ENCODE measurements at places on chromosomes 16 and 17. TPM values are rescaled to one million over a fixed set of nuclear protein-coding genes. Genes with fewer than 3 reads are reported as not detected.

- peak; percentile 92 for DNase-seq
Observed at GRCh38 chr16:19717741-19718623, at the start of the genes IQCK and KNOP1. TSS of gene IQCK (plus strand) at chr16:19718271. CDS start at chr16:19718307, 36 bp downstream. TSS of gene KNOP1 (minus strand) at chr16:19718227. CDS start at chr16:19715035, 3,192 bp downstream.

DNA sequence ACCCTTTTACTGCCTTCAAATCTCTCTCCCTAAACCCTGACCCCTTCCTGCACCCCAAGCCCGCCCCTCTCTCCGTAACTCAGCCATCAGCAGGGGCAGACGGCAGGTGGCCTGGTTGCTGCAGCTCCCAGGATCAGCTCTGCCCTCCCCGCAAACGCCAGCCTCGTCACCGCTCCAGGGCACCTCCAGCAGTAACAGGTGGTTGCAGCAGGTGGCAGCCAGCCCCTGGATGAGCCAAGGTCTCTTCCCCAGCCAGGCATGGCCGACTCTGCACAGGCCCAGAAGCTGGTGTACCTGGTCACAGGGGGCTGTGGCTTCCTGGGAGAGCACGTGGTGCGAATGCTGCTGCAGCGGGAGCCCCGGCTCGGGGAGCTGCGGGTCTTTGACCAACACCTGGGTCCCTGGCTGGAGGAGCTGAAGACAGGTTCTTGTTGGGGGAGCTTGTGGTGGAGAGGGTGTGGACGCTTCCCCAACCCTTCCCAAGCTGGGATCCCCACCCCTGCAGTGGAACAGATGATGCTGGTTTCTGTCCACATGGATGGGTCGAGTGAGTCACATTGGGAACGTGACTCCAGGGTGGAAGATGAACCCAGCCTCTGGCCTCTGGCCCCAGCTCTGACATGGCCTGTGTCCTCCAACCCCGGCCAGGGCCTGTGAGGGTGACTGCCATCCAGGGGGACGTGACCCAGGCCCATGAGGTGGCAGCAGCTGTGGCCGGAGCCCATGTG, 558 bp downstream of the HSD3B7 start:
- DNase-seq, result no peak

- peak; percentile 72 for DNase-seq
Observed at GRCh38 chr16:85571813-85572619, 41.1 kb upstream of the GSE1 start.

DNA sequence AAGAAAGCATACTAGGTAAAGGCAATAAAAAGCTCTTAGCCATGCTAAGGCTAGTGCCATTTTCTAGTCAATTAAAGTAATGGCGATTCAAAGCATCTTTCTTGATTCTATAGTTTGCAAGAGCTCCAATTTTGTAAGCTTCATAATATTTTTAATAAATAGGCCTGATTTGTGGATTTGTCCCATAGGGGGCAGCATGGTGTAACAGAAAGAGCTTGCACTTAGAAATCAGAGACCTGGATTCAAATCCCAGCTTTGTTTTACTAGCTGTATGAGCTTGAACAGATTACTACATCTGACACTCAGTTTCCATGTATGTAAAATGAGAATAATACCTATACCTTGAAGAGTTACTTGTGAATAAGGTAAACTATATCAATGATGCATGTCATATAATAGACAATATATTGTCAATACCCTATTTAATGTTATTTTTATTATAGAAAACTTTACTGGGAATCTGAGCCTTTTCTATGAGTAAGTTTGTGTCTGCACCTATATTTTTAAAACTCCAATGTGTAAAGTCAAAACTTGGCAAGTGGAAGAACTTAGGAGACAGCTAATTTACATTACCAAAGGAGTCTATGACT, 93.6 kb upstream of the NOG start:
- peak; percentile 13 for DNase-seq

DNA sequence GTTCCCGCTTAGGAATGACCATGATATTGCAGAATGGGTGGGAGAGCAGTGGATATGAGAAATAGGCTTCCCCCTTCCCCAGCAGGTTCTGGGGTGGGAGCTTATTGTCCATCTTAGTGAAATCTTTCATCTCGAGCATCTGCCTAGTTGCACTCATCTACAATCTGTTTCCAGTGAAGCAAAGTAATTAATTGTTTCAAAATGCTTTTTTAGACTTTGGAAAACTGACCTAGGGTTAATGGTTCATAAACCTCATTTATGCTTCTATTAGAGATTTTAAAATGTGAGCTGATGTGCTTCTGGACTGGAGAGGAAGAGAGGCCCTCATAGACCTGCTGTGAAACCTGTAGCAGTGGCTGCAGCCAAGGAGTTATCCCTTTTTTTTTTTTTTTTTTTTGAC, 247.7 kb upstream of the XYLT1 start:
- DNase-seq, result no peak

DNA sequence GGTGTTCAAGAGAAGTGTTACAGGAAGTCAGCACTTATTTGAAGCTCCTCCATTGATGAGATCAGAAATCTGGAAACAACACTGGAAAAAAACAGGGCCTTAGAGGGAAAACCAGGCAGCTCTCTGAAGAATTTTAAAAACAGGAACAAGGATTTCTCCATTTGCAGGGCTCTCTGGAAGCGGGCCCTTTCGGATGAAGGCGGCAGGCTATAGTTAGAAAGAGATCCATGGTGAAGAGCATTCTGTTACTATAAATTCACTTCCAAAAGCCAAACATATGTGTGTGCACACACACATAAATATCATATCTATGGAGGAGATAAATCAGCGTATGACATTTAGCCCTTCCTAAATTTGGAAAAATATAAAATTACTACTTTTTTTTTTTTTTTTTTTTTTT, 42.6 kb upstream of the GRIN2A start:
- no peak for DNase-seq

DNA sequence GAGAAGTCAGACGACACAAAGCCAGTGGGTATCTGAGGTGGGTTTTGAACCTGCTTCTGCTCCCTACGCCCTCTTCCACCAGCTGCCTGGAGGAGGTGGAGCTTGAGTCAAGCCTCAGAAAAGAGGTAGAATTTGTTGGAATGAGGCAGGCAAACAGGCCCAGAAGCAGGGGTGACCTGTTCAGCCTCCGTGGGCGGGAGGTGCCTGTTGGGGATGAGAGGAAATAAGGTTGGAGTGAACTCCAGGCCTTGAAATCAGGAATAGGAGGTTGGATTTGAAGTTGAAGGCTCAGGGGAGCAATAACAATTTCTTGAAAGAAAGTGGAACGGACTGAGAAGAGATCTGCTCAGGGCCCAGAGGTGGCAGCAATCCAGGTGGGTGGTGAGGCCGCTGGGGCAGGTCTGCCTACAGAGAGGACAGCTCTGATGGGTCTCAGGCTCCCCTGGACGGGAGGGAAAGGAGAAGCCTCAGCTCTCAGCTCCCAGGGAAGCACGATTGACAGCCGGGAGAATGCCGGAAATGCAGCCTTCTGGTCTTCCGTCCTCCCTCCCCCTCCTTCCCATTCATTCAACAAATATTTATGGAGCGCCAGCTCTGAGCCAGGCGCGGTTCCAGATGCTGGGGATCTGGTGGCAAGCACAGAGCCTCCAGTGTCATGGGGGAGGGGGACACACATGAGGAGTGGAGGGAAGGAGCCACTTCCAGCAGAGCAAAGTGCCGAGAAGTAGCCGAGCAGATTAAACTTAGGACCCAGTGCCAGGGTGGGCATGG, 61.9 kb upstream of the CIBAR2 start:
- DNase-seq, result no peak

GRCh38 chr16:54936979-54937670, 6.5 kb downstream of the IRX5 start:
- no peak for DNase-seq

- no peak for DNase-seq
Observed at GRCh38 chr17:32689348-32689747, 187.6 kb downstream of the MYO1D start.

DNA sequence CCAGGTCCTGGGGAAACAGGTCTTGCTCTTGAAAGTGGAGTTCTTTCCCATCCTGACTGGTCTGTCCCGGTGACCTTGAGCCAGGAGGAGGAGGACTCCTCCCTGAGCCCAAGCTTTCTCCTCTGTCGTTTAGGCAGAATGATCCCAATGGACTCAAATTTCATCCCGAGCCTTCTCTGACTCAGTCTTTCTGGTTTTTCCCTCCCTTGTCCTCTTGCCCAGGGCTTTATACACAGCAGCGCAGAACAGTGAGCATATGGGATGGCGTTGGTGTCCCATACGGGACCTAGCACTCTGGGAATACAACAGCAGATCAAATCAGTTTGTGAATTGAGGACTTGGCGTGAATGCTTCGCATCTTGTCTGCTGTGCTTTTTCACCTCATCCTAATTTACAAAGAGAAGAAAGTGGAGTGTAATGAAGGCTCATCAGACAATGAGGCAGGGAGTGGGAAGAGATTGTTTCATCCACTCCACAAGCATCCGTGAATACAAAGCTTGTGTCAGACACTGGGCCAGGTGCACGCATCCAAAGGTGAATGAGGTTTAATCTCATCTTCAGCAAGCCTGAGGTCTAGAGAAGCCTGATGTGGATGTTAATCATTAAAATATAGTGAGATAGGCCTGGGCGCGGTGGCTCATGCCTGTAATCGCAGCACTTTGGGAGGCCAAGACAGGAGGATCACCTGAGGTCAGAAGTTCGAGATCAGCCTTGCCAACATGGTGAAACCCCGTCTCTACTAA, 1.1 kb upstream of the XYLT1 start:
- DNase-seq, result no peak

- DNase-seq, result no peak
Observed at GRCh38 chr17:43787728-43788127, 7.5 kb downstream of the CFAP97D1 start.

DNA sequence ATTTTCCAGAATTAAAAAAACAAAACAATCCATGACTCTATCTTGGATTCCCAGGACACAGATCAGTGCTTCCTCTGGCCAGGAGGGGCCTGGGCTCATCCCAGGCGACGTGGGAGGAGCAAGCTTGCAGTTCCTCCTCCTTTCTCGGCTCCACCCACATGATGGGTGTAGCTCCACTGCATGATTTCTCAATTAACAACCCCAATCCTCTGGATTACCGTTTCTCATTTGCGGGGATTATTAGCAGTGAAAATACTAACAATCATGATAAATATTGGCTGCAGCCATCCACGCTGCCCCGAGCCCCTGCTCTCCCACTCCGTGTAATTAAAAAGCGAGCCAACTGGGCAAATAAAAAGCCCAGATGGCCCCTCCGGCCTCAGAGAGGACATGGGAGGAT, 46.4 kb upstream of the SDK2 start:
- no peak for DNase-seq

GRCh38 chr16:20262248-20262647, 65.1 kb downstream of the GP2 start:
- no peak for DNase-seq

DNA sequence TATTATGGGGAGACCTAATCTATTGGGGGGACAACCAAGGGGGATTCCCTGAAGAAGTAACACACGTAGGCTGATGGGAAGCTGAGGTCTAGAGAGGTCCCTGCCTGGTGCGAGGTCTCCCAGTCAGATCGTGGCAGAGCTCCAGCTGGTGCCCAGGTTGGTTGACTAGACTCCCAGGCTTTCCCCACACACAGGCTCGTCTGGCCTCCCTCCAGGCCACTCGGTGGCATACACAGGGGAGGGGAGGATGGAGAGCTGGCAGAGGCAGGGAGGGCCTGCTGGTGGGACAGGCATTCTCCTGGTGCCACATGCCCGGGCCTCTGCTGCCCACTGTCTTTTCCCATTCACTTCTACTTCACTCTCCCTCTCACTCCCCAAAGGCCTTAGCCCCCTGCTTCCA, 8.5 kb upstream of the SOCS3 start:
- DNase-seq, result no peak

GRCh38 chr17:50902372-50903353, 36.5 kb upstream of the TOB1 start:
- peak; percentile 26 for DNase-seq

GRCh38 chr17:21146362-21147015, 19.7 kb downstream of the DHRS7B start:
- no peak for DNase-seq

DNA sequence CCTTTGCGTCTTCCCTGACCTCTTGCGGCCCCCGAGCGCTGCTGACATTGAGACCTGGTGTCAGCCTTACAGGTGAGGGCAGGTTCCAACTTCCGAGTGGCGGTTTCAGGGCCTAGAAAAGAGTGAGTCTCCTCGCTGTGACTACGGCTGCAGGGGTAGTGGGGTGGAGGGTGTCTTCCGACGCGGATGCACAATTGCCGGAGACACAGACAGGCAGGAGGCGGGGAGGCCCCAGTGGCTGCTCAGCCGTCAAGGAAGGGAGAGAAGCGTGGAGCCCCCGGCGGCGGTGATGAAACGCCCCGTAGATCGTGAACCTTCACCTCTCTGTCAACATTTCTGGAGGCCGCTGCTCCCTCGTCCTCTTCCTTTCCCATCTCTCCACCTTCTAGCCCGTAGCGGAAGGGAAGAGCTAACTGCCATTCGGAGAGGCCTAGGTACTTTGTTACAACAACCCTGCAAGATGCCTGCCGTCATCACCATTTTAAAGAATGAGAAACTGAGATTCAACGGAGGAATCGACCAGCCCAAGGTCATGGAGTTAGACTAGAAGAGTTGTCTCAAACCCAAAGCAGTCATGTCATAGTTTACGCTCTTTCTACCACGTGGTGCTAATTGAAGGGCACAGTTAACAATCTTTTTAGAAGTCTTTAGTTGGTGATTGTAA, 485 bp downstream of the DNAJA3 start:
- DNase-seq, result peak; percentile 71

GRCh38 chr17:81008140-81008539, 16.5 kb downstream of the CHMP6 start:
- no peak for DNase-seq

- no peak for DNase-seq
Observed at GRCh38 chr16:53829186-53829747, 125.3 kb downstream of the FTO start.

- DNase-seq, result peak; percentile 77
Observed at GRCh38 chr16:30372038-30372712, 1.9 kb upstream of the TBC1D10B start.

Gene TSPAN10
- total RNA-seq, result 1.7 TPM

Gene CFAP97D1
- total RNA-seq, result not detected

Gene CLEC3A
- total RNA-seq, result not detected

Gene EVPLL
- not detected for total RNA-seq

Gene MYH11
- 33.8 TPM for total RNA-seq

Gene RAPGEFL1
- total RNA-seq, result 5.8 TPM

Gene HID1
- 9.9 TPM for total RNA-seq

Gene EMP2
- not detected for total RNA-seq

Gene AIPL1
- not detected for total RNA-seq

Gene AANAT
- not detected for total RNA-seq

Gene TBX21
- total RNA-seq, result not detected

Gene GCGR
- not detected for total RNA-seq

Gene DUSP3
- total RNA-seq, result 6.9 TPM

Gene CORO6
- 7.5 TPM for total RNA-seq

Measured in OCI-LY7 (cell line).